ENCODE measurements at places on chromosomes 16 and 17.

- no peak for DNase-seq
Measured at GRCh38 chr16:66442502-66443268, 15.6 kb downstream of the BEAN1 start.

- DNase-seq = no peak
Measured at GRCh38 chr16:17858061-17858460, 387.3 kb upstream of the XYLT1 start.

- no peak for DNase-seq
Measured at GRCh38 chr16:2768403-2769089, 8.5 kb downstream of the ELOB start.

DNA sequence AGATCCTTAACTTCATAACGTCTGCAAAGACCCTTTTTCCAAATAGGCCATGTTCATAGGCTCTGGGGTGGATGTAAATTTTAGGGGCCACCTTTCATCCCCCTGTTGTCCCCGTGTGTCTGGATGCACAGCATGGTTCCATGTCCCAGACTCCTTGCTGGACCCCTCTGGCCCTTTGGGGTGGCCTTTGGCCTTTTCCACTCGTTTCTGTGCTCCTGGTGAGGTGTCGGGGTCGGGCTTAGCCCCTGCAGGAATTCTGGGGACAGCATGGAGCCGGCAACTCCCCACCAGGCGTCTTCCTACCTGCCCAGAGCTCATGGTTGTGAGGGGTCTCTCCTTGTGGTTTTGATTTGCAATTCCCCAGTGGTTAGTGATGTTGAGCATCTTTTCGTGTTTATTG is 183.5 kb downstream of the SEC14L1 start:
- DNase-seq = peak; percentile 14

GRCh38 chr17:14307560-14308024 is 6.7 kb downstream of the HS3ST3B1 start:
- no peak for DNase-seq

DNA sequence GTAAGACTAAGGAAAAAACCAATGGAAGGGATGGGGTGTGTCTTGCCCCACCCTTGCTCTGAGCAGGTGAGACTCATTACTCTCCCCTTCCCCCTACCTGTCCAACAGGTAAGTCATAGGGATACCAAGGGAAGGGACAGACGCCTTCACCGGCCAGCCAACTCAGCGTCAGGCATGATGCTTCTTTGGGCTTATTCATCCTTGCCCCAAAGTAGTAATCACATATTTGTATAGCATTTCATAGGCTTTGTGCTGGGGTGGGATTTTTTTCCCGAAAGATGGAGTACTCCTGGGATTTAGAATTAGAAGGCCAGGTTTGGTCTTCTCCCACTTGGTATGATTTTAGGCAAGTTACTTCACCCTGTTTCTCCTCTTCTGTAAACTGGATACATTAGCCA is 509 bp upstream of the JUP start:
- no peak for DNase-seq

DNA sequence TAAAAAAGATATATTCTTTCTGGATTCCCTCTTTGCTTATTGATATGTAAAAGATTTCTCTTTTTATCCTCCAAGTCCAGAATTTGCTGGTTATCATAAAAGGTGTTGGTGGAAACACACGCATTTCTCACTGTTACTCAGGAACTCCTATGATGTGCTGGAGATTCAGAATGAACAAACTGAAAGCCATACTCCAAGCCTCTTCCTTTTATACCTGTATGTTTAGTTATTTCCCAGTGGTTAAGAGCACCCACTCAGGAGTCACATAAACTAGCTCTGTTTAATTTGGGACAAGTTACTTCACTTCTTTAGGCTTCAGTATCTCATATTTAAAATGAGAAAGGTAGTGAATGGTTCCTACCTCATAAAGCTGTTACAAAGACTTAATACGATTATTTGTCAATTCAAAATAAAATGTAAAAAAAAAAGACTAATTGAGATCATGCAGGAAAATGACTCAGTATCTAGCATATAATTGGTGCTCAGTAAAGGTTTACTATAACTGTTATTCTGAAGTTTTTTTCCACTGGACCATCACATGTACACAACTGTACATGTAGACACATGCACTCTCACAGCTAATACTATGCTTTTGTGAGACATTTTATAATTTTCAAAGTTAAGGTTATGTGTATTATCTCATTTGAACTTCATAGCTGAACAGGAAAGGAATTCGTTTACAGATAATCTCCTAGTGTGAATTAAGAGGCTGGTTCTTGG is 47.1 kb downstream of the TNRC6C start:
- DNase-seq = no peak

GRCh38 chr17:64212122-64212521 is 50.9 kb downstream of the TEX2 start:
- DNase-seq = no peak

- no peak for DNase-seq
Measured at GRCh38 chr17:17713839-17714238, 32.6 kb downstream of the RAI1 start.

GRCh38 chr16:68361485-68361884 is 50.7 kb downstream of the PRMT7 start:
- DNase-seq = no peak

DNA sequence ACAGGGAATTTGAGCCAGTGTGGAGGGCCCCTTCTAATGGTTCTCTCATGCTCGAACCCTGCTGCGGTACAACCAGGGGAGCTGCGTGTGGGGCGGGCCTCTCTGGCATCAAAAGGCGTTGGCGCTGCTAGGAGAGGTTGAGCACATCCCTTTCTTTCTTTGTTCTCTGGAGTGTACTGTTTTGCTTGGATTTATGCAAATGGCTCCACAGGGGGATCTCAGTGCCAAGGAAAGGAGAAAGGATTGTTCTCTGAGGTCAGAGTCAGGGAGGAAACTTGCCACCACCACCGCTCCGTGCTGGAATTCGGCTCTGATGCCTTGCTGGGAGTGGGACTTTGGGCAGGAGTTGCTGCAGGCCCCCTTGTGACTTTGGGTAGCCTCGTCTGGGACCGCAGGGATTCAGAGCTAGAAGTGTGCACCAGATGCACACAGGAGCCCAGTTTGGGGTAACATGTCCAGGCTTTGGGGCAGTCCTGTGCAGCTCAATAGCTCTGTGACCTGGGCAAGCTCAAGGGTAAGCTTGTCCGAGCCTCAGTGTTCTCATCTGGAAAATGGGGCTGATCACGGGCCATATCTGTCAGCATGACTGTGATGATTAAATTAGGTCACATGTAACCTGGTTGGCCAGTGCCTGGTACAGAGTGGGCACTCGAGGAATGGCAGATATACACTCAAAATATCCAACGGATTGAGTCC is 353.0 kb upstream of the EEF2KMT start:
- DNase-seq = no peak

DNA sequence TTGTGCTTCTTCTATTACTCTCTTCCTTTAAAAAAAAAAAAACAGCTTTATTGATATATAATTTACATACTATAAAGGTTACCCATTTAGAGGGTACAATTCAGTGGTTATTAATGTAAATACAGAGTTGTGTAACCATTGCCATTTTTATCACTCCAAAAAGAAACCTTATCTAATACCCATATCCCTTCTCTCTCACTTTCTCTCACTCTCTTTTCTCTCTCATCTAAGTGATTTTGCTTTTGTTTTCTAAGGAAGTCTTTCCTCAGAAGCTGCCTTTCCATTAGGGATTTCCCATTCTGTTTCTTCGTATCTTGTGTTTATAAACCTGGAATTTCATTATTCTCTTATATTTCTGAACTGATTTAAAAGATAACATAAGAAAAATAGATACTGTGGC is 55.5 kb downstream of the NFAT5 start:
- DNase-seq = no peak

DNA sequence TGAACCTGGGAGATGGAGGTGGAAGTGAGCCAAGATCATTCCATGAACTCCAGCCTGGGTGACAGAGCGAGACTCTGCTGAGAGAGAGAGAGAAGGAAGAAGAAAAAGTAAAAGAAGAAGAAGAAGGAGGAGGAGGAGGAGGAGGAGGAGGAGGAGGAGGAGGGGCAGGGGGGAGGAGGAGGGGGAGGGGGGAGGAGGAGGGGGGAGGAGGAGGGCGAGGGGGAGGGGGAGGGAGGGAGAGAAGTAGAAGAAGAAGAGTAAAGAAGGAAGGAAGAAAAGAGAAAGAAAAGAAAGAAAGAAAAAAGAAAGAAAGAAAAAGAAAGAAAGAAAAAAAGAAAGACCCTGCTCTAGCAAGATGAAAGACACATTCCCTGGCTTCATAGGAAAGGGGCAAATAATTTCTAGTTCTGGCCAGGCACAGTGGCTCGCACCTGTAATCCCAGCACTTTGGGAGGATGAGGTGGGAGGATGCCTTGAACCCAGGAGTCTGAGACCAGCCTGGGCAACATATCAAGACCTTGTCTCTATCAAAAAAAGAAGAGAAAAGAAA is 23.6 kb downstream of the SOCS1 start:
- no peak for DNase-seq

DNA sequence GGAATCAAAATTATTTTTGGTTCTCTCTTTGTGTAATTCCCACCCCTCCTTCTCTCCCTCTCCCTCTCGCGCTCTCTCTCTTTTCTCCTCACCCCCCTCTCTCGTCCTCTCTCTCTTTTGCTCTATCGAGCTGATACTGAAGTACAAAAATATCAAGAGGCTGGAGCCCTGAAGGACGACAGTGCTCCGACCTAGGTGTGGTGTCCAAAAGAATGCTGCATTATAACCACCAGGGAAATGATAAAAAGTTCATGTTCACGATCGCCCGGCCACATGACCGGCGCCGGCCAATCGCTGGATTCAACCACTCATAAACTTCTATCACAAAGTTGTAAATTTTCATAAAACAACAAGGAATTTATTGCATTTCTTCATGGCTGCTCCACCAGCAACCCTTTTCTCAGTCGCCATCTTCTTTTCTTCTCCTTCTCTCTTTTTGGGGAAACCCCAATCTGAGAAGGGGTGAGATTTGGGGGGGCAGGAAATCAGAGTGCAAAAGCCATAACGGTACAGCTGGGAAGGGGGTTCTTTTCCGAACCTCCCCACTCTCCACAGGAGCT is at the start of gene HOXB6:
Gene HOXB6 (minus strand): TSS at position 217 of the 560 bp plus-strand sequence. CDS start 6,836 bp downstream, outside the sequence.
- DNase-seq = no peak

- DNase-seq = no peak
Measured at GRCh38 chr17:43680461-43680860, 18.7 kb upstream of the MEOX1 start.

- DNase-seq = no peak
Measured at GRCh38 chr16:23354246-23354645, 52.1 kb downstream of the SCNN1B start.

DNA sequence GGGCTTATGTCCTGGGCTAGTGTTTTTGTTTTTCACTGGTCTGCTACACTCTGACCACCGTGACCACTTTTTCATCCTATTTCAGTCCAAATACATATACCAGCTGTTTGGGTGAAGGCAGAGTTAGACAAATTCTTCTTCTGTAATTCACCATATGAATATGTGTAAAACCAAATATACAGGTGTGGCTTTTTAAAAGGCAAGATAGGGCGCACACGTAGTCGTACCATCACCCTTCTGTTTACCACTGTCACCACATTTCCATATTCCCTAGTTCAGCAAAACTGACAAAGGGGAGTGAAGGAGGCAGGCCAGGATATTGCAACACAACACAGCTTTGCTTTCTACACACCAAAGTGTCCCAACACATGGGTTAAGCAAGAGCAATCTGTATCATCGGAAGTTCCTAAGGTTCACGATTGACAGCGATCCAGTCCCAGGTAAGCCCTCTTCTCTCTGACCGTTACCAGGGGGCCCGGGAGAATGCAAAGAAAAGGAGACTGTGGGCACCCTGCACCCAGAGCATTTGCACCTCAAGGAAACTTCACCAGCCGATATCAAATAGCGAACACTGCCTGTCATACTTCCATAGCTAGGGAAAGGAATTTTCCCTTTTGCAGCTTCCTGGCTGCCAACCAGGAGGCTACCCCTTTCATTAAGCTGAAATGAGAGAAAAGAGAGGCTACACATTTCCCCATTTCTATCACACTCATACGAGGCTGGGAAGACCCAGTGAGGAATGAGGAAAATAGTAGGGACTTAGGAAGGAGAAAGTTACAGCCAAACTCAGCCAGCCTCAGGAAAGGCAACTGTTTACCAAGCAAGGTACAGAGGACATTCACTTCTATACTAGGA is 23.1 kb downstream of the CREBBP start:
- DNase-seq = no peak

- DNase-seq = peak; percentile 4
Measured at GRCh38 chr17:80826346-80826954, 165.2 kb upstream of the CHMP6 start.

DNA sequence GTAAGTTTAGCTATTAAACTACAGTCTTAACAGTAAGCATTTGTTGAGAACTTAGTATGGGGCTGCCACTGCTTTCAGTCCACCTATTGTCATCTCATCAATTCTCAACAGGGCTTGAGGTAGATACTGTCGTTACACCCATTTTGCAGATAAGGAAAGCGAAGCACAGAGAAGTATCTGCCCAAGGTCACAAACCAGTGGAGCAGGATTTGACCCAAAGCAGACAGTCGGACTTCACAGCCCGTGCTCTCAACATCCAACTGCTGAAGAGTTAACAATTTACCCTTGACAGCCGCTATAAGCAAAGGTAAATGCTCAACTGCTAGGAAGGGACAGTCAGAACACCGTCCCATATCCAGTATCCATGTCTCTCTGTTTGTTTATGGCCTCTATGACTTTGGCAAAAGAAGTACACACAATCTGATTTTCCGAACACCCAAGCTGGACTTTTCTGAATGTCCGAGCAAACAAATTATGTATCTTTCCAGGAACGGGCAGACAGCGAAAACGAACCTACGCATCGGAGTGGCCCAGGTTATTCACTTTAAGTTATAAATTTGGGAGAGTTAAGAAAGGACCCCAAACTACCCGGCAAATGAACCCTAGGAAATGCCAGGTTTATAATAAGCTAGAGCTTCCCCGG is 1.2 kb downstream of the SIAH1 start:
- no peak for DNase-seq

GRCh38 chr17:74241431-74241830 is 28.1 kb downstream of the TTYH2 start:
- no peak for DNase-seq

- no peak for DNase-seq
Measured at GRCh38 chr17:71667661-71668060, 453.2 kb upstream of the SOX9 start.

- DNase-seq = no peak
Measured at GRCh38 chr16:28181515-28181914, 30.2 kb downstream of the XPO6 start.

- no peak for DNase-seq
Measured at GRCh38 chr16:53743149-53743566, 39.2 kb downstream of the FTO start.

- peak; percentile 20 for DNase-seq
Measured at GRCh38 chr16:21101631-21102420, 48.8 kb downstream of the DNAH3 start.

- no peak for DNase-seq
Measured at GRCh38 chr17:69142175-69142802, 594 bp upstream of the ABCA6 start.

GRCh38 chr17:65065906-65066305 is 9.4 kb upstream of the GNA13 start:
- DNase-seq = no peak

All from activated T-cell treated with anti-CD3 and anti-CD28 coated beads, Interleukin-2, amount 50 U/mL, for 1 hour (primary cell).